Naive thymus-derived CD8-positive, alpha-beta T cell (primary cell): ENCODE measurements at places on chromosomes 1 and 21.

GRCh38 chr1:224615861-224616755 is at the start of gene CNIH3:
Gene CNIH3, plus strand, starts transcription at chr1:224616317. Its CDS starts 858 bp downstream, at chr1:224617175.
- peak within 1 kb of the TSS; percentile 72 for H3K4me3 ChIP-seq
- H3K27ac ChIP-seq, result peak within 1 kb of the TSS; percentile 20
- H3K36me3 ChIP-seq, result no peaks in the 10 kb centered on the region
- H3K27me3 ChIP-seq, result peaks cover 43% of the 10 kb centered on the region

DNA sequence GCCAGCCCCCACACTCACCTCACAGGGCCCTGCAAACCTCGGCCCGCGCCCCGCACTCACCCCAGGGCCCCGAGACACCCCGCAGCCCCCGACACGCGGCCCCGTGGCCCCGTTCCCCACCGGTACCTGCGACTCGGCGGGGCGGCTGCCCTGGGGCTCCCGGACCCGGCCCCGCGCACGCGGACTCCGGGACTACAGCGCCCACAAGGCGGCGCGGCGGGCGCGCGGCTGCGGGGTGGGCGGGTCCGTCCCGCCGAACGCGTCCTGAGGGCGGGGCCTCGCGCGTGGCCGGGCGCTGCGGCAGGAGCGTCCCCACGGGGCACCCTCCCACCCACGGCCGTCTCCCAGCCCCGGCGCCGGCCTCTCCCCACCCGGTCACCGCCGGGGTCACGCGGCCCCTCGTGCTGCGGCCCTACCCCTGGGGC is at the start of gene SLC19A1:
TSS of gene SLC19A1 (minus strand) at position 199 of the 425 bp plus-strand sequence. CDS start 4,481 bp downstream, outside the sequence.
- no peaks in the 10 kb centered on the region for H3K27me3 ChIP-seq
- no peaks in the 10 kb centered on the region for H3K36me3 ChIP-seq
- H3K27ac ChIP-seq, result peak within 1 kb of the TSS; percentile 72

DNA sequence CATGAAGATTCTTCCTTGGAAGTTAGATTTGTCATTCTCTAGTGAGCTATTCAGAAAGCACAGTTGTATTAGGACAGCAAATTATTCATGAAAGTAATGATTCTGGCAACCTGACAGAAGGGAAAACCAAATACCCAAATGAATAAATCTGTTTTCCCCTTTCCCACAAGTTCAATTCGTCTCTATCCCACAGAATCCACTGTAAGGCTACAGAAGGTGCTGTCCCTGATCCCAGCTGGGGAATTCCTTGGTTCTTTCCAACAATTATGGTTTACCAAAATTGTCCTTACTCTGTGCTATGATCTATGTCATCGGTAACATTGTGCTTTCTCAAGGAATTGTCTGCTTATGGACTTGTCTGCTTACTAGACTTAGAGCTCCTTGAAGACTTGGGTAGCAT is 104.2 kb downstream of the FASLG start:
- H3K36me3 ChIP-seq, result no peaks in the 10 kb centered on the region
- peak overlapping the region; percentile 87 for H3K27ac ChIP-seq
- no peaks in the 10 kb centered on the region for H3K27me3 ChIP-seq
- peaks cover 47% of the 10 kb centered on the region for H3K4me1 ChIP-seq

- H3K4me1 ChIP-seq, result no peaks in the 10 kb centered on the region
- no peak overlapping the region for H3K27ac ChIP-seq
- H3K36me3 ChIP-seq, result no peaks in the 10 kb centered on the region
- DNase-seq, result no peak
- H3K4me3 ChIP-seq, result no peak overlapping the region
- no peaks in the 10 kb centered on the region for H3K27me3 ChIP-seq
Measured at GRCh38 chr1:80250573-80251168, 1244.1 kb upstream of the ADGRL4 start.

GRCh38 chr1:61124696-61125095 is 42.3 kb downstream of the NFIA start:
- H3K27ac ChIP-seq, result no peak overlapping the region
- H3K27me3 ChIP-seq, result no peaks in the 10 kb centered on the region
- no peak overlapping the region for H3K4me3 ChIP-seq
- no peaks in the 10 kb centered on the region for H3K4me1 ChIP-seq
- no peak for DNase-seq

DNA sequence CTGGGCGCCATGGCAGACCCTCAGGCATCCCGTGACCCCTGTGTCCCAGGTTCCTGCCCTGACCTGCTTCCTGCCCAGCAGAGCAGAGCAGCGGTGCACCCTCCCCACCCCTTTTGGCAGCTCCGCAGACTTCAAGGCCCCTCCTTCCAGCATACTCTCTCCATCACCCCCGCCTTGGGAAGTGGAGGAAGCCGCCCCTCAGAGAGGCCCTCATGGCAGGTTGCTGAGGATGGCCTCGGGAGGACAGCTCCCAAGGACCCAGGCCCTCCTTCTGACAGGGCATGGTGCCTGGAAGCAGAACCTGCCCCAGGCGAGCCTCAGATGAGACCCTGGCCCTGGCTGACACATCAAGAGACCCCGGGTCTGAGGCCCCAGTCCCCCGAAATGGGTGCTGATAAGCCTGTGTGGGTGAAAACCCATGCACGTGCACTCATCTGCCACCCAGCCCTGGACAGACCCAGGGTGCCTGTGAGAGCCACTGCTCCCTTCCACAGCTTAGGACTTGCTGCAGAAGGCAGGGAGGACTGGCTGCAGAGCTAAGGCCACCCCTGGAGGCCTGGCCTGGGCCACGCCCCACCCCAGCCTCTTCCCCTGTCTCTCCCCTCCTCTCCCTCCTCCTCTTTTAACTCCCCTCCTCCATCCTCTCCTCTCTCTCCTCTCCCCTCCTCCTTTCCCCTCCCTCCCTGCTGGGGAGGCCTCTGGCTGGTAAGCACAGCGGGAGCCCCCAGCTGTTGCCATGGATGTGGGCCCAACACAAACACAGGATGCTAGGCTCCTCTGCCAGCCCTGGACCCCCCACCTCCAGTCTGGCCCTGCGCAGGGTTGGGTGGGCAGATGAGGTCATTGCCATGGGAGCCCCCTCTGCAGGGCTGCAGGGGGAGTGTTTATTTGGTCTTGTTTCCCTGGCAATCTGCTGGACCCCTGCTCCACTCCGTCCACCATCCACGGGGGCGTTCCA is 33.7 kb downstream of the WNT9A start:
- no peaks in the 10 kb centered on the region for H3K27me3 ChIP-seq
- H3K36me3 ChIP-seq, result no peaks in the 10 kb centered on the region
- H3K4me3 ChIP-seq, result no peak overlapping the region

DNA sequence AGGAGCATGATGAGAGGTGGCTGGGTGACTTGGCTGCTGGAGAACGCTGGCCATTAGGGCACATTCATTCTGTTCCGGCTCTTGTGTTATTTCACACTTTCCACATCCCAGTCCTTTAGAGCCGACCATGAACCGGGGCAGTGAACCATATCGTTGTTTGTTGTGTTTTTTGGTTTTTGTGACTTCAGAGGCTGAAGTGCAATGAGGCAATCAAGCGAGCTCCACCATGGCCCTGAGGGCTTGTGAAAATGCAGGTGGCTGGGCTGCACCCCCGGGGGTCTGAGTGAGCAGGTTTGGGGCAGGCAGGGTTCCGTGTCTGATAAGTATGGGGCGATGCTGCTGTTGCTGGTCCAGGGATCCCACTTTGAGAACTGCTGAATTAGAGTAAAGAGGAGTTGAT is 23.7 kb downstream of the ABCG1 start:
- H3K4me1 ChIP-seq, result peaks cover 65% of the 10 kb centered on the region
- peaks cover under 1% of the 10 kb centered on the region for H3K36me3 ChIP-seq
- H3K27ac ChIP-seq, result no peak overlapping the region
- H3K27me3 ChIP-seq, result no peaks in the 10 kb centered on the region

GRCh38 chr1:51303751-51304251 is 26.6 kb downstream of the TTC39A start:
- H3K4me1 ChIP-seq, result no peaks in the 10 kb centered on the region
- H3K4me3 ChIP-seq, result no peak overlapping the region

GRCh38 chr1:232319072-232319471 is 310.9 kb downstream of the SIPA1L2 start:
- no peak overlapping the region for H3K27ac ChIP-seq
- peaks cover under 1% of the 10 kb centered on the region for H3K36me3 ChIP-seq
- peaks cover 5% of the 10 kb centered on the region for H3K27me3 ChIP-seq
- no peak overlapping the region for H3K4me3 ChIP-seq
- no peaks in the 10 kb centered on the region for H3K4me1 ChIP-seq

DNA sequence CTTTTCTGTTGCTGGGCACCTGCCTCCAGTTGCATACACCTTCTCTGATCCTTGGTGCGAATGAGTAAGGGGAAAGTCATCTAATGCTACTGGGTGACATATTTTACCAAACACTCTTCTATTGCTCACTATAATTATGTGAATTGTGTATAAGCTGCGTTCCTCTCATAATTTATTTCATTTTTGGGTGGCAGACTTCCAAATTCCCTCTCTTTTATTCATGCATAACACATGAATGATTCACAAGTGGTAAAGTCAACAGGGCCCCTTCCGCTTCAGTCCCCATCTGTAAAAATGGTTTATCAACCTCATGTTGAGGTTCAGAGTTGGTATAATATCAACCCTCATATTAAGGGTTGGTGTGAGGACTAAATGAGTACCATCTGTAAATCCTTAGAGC is 3.2 kb upstream of the QSOX1 start:
- H3K4me3 ChIP-seq, result no peak overlapping the region
- no peak for DNase-seq
- H3K4me1 ChIP-seq, result peaks cover 24% of the 10 kb centered on the region

- H3K4me1 ChIP-seq, result peaks cover 34% of the 10 kb centered on the region
- H3K36me3 ChIP-seq, result no peaks in the 10 kb centered on the region
- H3K27ac ChIP-seq, result no peak overlapping the region
- no peaks in the 10 kb centered on the region for H3K27me3 ChIP-seq
Measured at GRCh38 chr1:89832496-89833127, 11.8 kb downstream of the LRRC8D start.

- peak; percentile 85 for DNase-seq
- H3K36me3 ChIP-seq, result peaks cover 5% of the 10 kb centered on the region
- peaks cover 53% of the 10 kb centered on the region for H3K4me1 ChIP-seq
- H3K27me3 ChIP-seq, result no peaks in the 10 kb centered on the region
- H3K4me3 ChIP-seq, result peak overlapping the region; percentile 96
Measured at GRCh38 chr21:37073417-37074196, 553 bp downstream of the TTC3 start.

DNA sequence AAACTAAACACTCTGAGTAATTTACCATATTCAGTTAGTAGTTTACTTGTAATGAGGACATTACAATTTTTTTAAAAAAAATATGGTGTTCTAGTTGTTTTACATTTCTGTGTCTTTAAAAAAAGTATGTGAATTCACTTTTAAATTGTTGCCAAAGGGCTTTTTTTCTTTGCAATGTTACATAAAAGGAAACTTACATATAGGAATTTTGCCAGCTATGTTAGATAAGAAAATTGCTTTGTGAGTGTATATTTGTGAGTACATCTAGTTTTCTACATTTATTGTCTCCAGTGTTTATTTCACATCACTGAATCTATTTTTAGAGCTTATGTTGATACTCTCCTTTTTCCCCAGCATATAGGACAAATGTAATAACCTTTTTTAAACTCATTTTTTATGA is 206.8 kb downstream of the GPR52 start:
- H3K27me3 ChIP-seq, result no peaks in the 10 kb centered on the region
- H3K4me1 ChIP-seq, result peaks cover 6% of the 10 kb centered on the region
- H3K36me3 ChIP-seq, result peaks cover 20% of the 10 kb centered on the region
- DNase-seq, result no peak
- no peak overlapping the region for H3K27ac ChIP-seq

GRCh38 chr1:103509250-103509649 is 16.2 kb upstream of the RNPC3 start:
- no peak overlapping the region for H3K27ac ChIP-seq
- DNase-seq, result no peak

- no peak overlapping the region for H3K27ac ChIP-seq
- H3K4me3 ChIP-seq, result no peak overlapping the region
- H3K36me3 ChIP-seq, result no peaks in the 10 kb centered on the region
- H3K4me1 ChIP-seq, result no peaks in the 10 kb centered on the region
- peaks cover 4% of the 10 kb centered on the region for H3K27me3 ChIP-seq
Measured at GRCh38 chr21:39120876-39121599, 62.2 kb downstream of the PSMG1 start.

DNA sequence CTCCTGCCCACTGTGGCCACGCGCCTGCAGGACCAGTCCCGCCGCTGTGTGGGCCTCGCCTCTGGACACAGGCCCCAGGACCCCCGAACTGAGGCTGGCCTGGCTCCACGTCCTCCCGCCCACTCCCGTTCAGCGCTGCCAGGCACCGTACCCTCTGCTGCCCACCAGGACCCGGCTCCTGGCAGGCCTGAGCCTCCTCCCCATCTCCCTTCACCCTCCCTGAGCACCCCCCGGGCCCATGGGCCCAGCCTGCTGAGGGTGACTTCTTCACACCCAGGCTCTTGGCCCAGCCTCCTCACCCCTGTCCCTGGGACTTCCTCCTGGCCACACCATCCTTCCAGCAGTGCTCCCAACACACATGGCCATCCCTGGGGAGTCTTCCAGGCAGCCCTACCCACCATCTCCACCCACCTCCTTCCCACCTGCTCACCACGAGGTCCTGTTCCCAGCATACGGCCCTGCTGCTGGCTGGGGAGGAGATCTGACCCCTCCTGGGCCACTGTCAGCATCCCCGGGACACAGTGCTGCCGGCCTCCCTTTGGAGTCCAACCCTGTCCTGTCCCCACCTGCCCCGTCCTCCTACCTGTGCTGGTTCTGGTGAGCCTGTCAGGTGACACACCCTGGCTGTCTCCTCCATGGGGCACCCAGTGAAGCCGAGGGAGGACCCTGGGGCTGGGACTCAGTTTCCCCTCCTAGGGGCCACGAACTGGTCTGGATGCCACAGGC is 53.7 kb downstream of the SLX9 start:
- H3K27me3 ChIP-seq, result no peaks in the 10 kb centered on the region
- no peaks in the 10 kb centered on the region for H3K36me3 ChIP-seq
- H3K4me1 ChIP-seq, result no peaks in the 10 kb centered on the region
- no peak for DNase-seq

DNA sequence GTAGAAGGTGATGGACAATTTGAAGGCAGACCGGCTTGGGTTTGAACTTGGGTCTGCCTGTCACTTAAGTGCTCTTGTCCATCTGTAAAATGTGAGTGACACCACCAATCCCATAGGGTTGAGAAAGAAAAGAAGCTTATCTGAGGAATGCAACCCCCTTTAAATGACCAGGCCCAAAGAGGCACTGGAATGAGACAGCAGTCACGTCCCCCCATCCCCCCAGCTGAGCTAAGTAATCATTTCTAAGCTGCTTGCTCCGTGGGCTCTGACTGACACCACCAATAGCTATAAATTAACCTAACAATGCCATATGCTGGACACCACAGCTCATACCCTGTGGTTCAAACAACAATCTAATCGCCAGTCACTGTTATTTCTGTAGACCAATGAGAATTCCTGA is 15.1 kb downstream of the LCA5L start:
- no peak overlapping the region for H3K27ac ChIP-seq
- H3K4me3 ChIP-seq, result no peak overlapping the region
- H3K4me1 ChIP-seq, result no peaks in the 10 kb centered on the region
- H3K27me3 ChIP-seq, result peaks cover 5% of the 10 kb centered on the region
- H3K36me3 ChIP-seq, result peaks cover 2% of the 10 kb centered on the region
- no peak for DNase-seq

DNA sequence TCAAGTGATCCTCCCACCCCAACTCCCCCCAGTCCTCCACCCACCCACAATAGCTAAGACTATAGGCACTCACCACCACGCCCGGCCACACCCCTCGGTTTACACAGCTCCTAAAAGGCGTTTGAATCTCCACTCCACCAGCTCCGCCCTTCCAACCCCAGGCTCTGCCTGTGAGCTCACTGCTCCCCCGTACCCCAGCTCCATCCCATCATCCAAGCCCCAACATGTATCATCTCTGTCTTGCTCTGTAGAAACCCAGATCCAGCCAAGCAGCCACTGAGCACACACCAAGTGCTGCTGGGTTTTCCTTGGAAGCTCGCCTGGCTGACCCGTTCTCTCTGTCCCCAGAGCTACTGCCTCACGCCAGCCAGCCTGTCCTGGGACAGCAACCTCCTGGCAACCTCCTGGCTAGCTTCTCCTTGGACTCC is 12.0 kb upstream of the S100A2 start:
- no peak overlapping the region for H3K4me3 ChIP-seq
- H3K4me1 ChIP-seq, result peaks cover 2% of the 10 kb centered on the region
- H3K27me3 ChIP-seq, result peaks cover 20% of the 10 kb centered on the region
- no peak overlapping the region for H3K27ac ChIP-seq
- H3K36me3 ChIP-seq, result no peaks in the 10 kb centered on the region
- no peak for DNase-seq
